A172 (cell line): ENCODE measurements at places on chromosomes 16 and 17. TPM values are rescaled to one million over a fixed set of nuclear protein-coding genes. Genes with fewer than 3 reads are reported as not detected.

DNA sequence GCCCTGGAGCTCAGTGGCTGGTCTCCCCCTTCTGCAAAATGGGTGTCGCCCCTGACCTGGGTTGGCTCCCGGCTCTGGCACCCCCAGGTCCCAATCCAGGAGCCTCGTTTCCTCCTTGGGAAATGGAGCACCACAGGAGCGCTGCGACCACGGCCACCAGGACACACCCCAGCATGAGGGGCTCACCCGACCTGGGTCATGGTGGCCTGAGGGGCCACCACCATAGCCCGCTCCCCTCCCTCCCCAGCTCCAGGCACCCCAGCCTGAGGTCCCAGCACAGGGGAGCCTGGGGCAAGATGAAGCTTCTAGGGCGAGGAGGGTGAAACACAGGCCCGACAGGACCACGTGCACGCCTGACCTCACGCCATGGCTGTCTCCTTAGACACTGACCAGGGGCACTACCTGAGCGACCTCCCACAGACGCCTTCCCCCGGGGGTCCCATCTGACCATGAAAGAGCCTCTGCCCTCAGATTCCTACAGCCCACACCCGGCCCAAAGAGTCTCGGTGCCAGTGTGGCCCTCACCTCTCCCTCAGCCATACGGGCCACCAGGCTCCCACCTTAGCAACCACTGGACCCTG lies 11.8 kb downstream of the BCAR1 start:
- DNase-seq = no peak

- DNase-seq = no peak
These were observed 164.4 kb upstream of the GSE1 start for GRCh38 chr16:85448557-85449190.

DNA sequence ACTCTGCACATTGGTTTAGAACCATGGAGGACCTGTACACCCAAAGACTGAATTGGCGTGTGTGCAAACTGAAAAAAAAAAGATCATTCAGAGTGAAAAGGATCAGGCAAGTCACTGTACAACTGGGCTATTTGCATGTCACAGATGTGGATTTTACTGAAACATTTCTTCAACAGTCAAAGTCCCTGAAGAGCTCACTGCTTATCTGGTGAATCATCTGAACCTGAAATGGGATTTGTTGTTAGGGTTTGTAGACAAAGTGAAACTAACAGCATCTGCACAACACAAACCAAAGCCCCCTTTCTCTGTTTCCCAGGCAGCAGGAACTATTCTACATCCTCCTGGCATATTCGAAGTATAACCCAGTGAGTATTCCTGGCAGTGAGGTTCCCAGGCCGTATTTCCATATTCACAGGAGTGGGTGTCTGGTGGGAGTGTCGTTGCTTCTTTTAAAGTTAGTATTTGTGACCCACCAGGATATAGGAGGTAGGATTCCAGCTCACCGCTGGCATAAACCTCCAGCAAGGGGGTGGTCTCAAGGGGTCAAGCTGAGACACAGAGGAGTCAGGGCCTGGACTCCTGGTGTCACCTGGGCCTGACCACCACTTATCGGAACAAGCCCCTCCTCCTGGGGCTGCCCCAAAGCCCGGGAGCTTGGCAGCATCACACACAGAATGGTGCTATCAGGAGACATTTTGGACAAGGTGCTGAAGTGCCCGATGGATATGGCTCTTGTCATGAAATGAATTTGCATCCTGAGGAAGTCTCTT lies 80.9 kb downstream of the GOSR1 start:
- DNase-seq = no peak

CPHXL2 gene
- not detected in 2 replicates for total RNA-seq

DNA sequence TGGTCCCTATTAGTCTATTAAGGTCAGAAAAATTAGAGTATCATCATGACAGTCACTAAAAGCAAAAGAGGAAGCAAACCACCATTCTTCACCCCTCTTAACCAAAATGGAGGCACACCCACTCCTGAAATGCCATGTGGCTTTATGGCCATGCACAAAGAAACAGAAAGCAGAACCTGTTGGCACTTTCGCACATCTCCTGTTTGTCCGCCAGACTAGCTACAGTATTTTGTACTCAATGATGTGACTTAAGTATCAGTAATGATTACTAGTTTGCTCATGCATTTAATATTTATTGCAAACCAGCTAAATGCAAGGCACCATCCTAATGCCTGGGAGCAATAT lies 70.2 kb upstream of the GNAO1 start:
- DNase-seq = no peak

SCNN1B gene
- not detected in 2 replicates for total RNA-seq

SLC16A5 gene
- 0.10 TPM in 1 of 2 replicates, not detected in the other for total RNA-seq

DNA sequence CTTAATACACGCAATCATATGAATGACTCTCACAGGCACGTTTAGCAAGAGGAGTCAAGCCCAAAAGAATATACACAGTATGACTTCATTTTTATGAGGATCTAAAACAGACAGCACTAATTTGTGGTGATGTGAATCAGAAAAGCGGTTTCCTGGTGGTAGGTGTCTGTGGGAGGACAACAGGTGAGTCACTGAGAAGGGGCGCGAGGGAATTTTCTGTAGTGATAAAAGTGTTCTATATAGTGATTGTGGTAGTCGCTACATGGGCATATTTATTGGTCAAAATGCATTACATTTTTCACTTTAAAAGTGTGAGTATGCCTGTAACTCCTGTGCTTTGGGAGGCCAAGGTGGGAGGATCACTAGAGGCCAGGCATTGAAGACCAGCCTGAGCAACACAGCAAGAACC lies 7.6 kb upstream of the TNRC6A start:
- peak; percentile 80 for DNase-seq

CACNG1 gene
- not detected in 2 replicates for total RNA-seq

DNA sequence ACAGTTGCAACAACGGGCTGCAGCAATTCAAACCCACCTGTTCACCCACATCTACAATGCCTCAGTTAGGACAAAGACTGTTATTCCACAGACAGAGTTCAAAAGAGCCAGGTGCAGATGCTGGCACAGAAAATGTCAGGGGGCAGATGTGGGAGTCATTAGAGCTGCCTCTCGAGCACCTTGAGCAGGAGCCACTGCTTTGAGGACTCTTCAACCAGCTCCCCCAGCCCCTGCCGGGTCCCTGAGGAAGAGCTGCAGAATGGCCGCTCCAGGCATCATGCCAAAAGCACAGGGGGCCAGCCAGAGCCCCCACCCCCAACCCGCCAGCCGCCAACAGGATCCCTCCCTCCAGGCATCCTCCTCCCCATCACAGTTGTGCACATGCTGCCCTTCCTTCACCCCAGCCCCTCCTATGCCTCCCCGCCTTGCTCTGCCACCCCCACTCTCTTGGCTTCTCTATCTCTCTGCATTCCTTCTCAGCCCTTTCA lies 20.8 kb downstream of the C17orf67 start:
- DNase-seq = no peak

CDC42EP4 gene
- total RNA-seq = 42.1 and 53.8 TPM in 2 replicates

- no peak for DNase-seq
These were observed 4.5 kb downstream of the ADAMTS18 start for GRCh38 chr16:77430360-77430759.

DNA sequence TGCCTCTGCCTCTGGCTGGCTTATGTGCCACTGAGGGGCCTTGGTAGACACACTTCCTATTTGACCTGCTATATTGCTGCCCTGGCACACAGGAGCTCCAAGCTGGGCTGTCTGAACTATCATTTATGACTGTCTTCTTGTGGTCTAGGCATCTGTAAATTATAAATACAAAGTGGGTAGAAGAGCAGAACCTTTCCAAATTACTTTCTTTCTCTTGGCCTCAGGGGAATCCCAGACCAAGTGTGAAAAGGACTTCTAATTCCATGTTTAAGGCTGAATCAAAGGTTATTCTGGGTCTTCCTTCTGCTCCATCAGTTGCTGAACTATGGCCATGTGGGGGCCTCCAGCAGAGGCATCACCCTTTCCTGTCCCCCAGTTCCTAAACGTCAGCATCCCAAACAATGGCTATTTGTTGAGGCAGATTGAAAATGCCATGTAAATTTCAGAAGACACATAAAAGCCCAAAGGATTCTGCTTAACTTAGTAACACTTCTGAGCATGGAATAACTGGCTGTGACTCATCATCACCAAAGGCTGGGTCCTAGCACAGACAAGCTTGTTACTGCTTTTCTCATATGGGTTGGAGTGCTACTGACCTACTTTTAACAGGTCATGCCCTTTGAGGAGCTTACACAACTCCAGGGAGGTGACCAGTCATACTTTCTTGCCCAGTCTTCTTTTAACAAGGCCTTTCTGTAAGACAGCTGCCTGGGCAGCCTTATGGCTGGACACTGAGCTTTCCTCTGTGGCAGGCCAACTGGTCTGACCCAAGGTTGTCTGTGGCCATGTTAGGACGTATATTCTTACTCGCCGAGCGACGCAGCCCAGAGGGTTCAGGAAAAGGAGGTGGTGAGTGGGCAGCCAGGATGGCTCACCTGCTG lies 154.8 kb downstream of the VPS53 start:
- peak; percentile 96 for DNase-seq

DNA sequence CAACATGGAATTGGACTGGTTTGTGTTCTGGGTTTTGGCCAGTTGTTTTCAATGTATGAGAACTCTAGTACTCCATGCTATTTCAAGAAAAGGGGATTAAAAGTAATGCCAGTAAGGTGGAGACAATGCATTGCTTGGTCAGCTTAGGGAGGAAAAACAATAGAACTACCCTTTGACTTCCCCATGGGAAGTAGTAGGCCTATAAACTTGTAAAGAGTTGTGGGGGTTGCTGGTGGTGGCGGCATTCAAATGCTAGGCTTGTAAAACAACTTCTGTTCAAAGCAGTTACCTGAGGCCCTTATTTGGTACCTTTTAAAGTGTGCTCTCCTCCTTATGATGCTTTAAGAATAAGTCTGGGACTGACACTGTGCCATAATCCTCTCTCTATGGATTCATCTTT lies 9.4 kb downstream of the MAP3K3 start:
- no peak for DNase-seq

- no peak for DNase-seq
These were observed at the start of gene TCAP for GRCh38 chr17:39664581-39665561. TSS of gene TCAP (plus strand) at chr17:39665349. CDS start at chr17:39665360, 11 bp downstream.

C16orf89 gene
- not detected in 2 replicates for total RNA-seq

DNA sequence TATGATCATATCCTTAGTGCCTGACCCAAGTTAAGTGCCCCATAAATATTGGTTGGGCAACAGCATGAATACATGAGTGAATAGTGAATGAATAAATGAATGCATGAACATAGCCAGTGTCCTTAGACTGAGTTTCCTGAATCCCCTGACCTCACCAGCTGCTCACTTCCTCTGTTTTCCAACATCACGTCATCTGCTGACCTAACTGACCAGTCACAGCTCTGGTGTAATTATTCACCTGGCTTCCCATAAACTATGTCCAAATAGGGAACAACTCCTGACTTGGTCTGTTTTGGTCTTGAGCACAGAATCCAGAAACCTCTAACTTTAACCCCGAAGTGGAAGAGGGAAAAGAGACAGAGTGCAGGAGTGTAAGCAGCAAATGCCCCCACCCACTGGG lies 83.4 kb downstream of the ASIC2 start:
- no peak for DNase-seq

LCAT gene
- 4.9 and 16.7 TPM in 2 replicates for total RNA-seq

DNA sequence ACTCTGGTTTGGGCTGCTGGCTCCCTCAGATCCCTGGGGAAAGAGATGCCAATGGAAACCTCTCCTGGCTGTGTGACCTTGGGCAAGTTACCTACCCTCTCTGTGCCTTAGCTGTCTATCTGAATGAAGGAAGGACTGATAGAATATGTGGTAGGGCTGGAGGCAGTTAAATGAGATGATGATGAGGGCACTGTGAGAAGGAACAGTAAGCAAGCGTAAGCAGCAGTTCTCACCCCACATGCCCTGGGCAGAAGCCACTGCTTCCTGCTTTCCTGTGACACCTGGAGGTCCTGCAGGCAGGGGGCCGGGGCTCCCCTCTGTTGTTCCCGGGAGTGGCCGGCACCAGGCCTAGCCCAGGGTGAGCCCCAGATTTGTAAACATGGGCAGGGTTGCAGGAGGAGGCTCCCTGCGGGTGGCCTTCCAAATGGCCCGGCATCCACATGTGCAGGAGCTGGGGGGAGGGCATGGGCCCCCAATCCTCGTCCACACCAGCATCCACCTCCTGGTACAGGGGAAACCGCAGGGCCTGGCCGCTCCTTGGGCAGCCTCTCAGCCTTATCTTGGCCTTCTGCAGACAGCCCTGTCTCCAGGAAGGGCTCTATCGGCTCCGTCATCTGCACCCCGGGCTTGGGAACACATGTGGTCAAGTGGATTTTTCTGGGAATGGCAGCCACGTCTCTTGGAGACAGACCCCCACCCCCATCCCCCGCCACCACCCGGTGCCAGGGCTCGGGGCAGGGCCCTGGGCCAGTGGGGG lies 235.6 kb upstream of the GSE1 start:
- DNase-seq = no peak

- DNase-seq = no peak
These were observed 128.4 kb downstream of the WWOX start for GRCh38 chr16:78227855-78228254.

DNA sequence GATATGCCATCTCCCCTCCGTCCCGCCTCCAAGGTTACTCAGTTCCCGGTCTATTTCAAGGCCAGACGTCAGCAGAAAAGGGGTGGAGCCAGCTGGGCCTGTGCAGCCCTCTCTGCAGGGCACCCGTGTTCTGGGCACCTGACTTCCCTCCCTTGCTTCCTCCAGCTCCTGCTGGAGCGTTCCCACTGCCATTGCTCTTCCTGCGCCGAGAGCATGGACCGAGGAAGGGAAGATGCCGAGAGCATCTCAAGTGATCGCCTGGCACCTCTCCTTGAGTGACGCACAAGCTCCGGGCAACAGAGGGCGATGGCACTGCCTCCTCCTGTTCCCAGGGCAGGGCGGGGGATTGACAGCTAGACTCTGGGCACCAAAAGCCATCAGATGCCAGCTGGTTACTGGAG lies 29.4 kb upstream of the NAT9 start:
- no peak for DNase-seq

DNA sequence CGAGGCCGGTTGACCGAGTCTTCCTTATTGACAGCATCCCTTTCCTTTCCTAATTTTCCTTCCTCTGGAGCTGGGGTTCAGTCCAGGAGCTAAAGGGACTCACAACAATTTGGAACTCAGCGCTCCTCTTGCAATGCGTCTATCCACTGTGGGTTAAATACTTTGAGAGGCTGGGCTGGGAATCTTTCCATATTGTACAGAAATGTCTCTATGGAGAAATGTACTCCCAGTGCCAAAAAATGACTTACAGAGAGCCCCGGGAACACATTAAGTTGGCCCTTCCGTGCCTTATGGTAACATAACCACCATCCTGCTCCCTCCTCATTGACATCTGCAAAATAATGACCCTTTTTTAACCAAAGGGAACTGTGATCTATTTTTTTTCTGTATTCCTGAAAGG lies 192.8 kb downstream of the FTO start:
- DNase-seq = no peak

CASKIN1 gene
- total RNA-seq = 0.46 and 1.5 TPM in 2 replicates

- no peak for DNase-seq
These were observed 147.1 kb upstream of the CHMP6 start for GRCh38 chr17:80844418-80844990.

KRT36 gene
- total RNA-seq = 0.05 TPM in 1 of 2 replicates, not detected in the other

- DNase-seq = peak; percentile 52
These were observed 1.7 kb upstream of the NLRP1 start for GRCh38 chr17:5585836-5586521.

DNA sequence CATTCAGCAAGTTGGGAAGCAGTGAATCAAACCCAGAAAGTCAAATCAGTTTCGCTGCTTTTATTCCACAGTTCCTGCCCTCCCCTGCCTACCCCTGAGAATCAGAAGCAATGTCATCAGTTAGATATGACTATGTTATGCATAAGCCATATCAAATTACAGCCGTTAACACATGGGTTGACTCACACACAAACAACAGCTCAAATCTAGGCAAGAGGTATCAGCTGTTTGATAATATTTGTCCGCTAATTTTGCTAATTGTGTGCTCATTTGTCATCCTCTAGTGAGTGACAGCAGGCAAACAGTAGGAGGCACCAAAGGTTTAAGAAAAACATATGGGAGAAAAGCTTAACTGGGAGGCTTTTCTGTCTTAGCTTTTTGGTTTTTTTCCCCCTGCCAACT lies 327.4 kb upstream of the CCL2 start:
- DNase-seq = peak; percentile 43
